CD4-positive, alpha-beta memory T cell (primary cell): ENCODE measurements at places on chromosomes 6 and 20. TPM values are rescaled to one million over a fixed set of nuclear protein-coding genes. Genes with fewer than 3 reads are reported as not detected.

- no peaks in the 10 kb centered on the region for H3K27me3 ChIP-seq
- DNase-seq: no peak
- H3K4me3 ChIP-seq: no peak overlapping the region
- no peaks in the 10 kb centered on the region for H3K4me1 ChIP-seq
Observed at GRCh38 chr6:38220069-38220723, 400.7 kb downstream of the ZFAND3 start.

GRCh38 chr20:62323980-62324906 lies 21.4 kb downstream of the ADRM1 start:
- DNase-seq: no peak
- H3K36me3 ChIP-seq: no peaks in the 10 kb centered on the region
- H3K4me1 ChIP-seq: no peaks in the 10 kb centered on the region
- no peak overlapping the region for H3K27ac ChIP-seq

DNA sequence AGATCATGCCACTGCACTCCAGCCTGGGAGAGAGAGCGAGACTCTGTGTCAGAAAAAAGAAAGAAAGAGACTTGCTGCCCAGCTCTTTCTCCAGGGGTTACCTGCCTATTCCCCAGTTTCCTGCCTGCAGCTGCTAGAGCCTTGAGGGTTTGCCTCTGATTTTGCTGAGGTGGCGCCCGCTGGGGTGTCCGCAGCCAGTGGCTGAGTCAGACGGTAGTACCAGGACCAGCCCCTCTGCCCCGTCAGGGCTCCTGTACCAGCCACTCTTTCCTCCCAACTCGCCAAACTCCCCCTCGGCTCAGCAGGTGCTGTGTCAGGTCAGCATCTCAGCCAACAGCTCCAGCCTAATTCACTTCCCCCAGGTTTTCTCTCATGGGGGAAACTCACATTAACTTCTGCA lies 7.4 kb upstream of the LSM14B start:
- H3K4me1 ChIP-seq: peaks cover 29% of the 10 kb centered on the region
- H3K36me3 ChIP-seq: no peaks in the 10 kb centered on the region
- no peak for DNase-seq
- H3K27me3 ChIP-seq: no peaks in the 10 kb centered on the region

GRCh38 chr20:32707691-32708581 lies 34.2 kb upstream of the C20orf203 start:
- no peak overlapping the region for H3K27ac ChIP-seq
- no peaks in the 10 kb centered on the region for H3K27me3 ChIP-seq
- no peaks in the 10 kb centered on the region for H3K4me1 ChIP-seq
- no peak overlapping the region for H3K4me3 ChIP-seq

DNA sequence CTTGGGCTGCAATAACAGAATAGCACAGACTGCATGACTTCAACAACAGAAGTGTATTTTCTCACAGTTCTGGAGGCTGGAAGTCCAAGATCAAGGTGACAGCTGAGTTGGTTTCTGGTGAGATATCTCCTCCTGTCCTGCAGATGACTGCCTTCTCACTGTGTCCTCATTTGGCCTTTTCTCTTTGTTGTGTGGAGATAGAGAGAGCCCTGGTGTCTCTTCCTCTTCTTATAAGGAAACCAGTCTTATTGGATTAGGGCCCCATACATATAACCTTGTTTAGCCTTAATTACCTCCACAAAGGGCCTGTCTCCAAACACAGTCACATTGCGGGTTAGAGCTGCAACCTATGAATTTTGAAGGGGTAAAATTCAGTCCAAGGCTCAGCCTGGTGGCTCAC lies 57.0 kb upstream of the BMP6 start:
- H3K27ac ChIP-seq: no peak overlapping the region
- H3K4me3 ChIP-seq: no peak overlapping the region
- no peak for DNase-seq
- no peaks in the 10 kb centered on the region for H3K36me3 ChIP-seq

- H3K27me3 ChIP-seq: no peaks in the 10 kb centered on the region
- H3K27ac ChIP-seq: no peak overlapping the region
- DNase-seq: no peak
- no peak overlapping the region for H3K4me3 ChIP-seq
- H3K4me1 ChIP-seq: no peaks in the 10 kb centered on the region
- H3K36me3 ChIP-seq: peaks cover 52% of the 10 kb centered on the region
Observed at GRCh38 chr20:32849577-32849976, 9.1 kb upstream of the EFCAB8 start.

DNA sequence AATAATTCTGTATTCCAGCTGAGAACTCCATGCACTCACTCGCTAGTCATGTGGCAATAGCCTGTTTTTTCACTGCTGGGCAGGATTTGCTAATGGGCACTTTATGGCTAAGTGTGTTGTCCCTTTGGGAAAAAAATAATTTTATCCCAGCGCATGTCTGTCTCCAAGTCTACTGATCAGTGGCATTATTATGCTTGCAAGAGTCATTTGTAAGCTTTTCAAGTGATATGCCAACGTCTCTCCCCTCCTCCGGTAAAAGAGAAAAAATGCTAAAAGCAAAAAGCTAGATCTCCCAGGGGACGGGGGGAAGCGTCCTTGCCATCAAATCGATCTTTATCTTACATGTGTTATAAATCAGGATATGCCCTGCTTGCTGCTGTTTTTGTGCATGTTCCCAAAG lies 407.7 kb downstream of the CDH26 start:
- no peaks in the 10 kb centered on the region for H3K36me3 ChIP-seq
- no peak overlapping the region for H3K4me3 ChIP-seq
- no peak overlapping the region for H3K27ac ChIP-seq

The MYB gene
- total RNA-seq: 4.7 TPM

GRCh38 chr6:75102301-75102700 lies 103.6 kb downstream of the COL12A1 start:
- DNase-seq: no peak
- no peak overlapping the region for H3K27ac ChIP-seq
- no peaks in the 10 kb centered on the region for H3K4me1 ChIP-seq
- H3K27me3 ChIP-seq: no peaks in the 10 kb centered on the region

The HLA-F gene
- 573 TPM for total RNA-seq

- H3K36me3 ChIP-seq: no peaks in the 10 kb centered on the region
- H3K4me3 ChIP-seq: no peak overlapping the region
- no peak for DNase-seq
- no peaks in the 10 kb centered on the region for H3K27me3 ChIP-seq
- peaks cover 52% of the 10 kb centered on the region for H3K4me1 ChIP-seq
Observed at GRCh38 chr6:37910998-37911397, 91.5 kb downstream of the ZFAND3 start.

DNA sequence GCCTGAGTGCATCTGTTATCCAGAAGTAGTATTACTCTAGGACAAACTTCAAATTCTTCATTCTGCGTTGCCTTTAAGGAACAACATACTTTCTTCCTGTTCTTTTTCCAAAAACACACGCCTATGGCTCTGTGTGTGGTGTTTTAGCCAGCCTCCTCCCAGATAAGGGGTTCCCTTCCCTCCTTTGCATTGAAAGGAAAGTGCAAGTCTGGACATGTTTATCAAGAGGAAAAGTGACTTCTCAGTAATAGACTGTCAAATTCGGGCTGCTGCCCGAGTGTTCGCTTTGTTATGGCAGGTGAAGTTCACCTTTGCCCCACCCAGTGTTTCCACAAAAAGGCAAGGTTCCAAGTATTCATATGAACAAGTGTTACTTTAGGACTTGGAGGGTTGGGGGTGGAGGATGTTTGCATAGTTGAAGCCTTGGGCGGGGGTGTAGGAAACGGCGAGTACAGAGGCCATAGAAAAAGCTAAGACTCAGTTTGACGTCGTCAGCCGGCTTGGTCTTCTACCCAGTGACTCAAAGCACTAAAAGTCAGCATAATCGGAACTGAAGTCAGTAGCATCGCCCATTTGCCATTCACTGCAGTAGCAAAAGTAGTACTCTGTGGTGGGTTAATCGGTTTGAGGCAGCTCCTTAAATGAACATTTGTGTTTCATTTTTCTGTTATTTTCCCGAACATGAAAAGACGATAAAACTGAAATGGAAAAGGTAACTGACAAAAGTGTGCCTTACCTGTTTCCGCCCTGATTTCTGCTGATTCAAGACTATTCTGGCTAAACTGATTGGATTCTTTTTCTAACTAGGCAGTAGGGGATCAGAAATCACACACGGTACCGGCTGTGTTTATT lies 12.5 kb downstream of the PRDM1 start:
- peak; percentile 83 for DNase-seq
- peaks cover 71% of the 10 kb centered on the region for H3K4me1 ChIP-seq
- peak overlapping the region; percentile 69 for H3K27ac ChIP-seq
- H3K36me3 ChIP-seq: peaks cover 4% of the 10 kb centered on the region
- peak overlapping the region; percentile 94 for H3K4me3 ChIP-seq

- no peak for DNase-seq
- no peak overlapping the region for H3K27ac ChIP-seq
- H3K27me3 ChIP-seq: peaks cover 10% of the 10 kb centered on the region
- H3K36me3 ChIP-seq: no peaks in the 10 kb centered on the region
- no peaks in the 10 kb centered on the region for H3K4me1 ChIP-seq
Observed at GRCh38 chr6:32081168-32081990, 27.8 kb downstream of the TNXB start.

The CALHM5 gene
- not detected for total RNA-seq

DNA sequence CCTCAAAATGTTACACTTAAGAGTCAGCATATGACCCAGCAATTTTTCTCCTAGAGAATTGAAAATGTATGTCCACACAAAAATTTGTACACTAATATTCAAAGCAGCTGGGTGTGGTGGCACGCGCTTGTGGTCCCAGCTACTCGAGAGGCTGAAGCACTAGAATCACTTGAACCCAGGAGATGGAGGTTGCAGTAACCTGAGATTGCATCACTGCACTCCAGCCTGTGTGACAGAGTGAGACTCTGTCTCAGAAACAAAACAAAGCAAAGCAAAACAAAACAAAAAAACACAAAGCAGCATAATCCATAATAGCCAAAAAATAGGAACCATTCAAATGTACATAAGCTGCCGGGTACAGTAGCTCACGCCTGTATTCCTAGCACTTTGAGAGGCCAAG lies 1.6 kb upstream of the RPF2 start:
- no peak overlapping the region for H3K27ac ChIP-seq
- H3K36me3 ChIP-seq: no peaks in the 10 kb centered on the region
- H3K27me3 ChIP-seq: no peaks in the 10 kb centered on the region
- no peak overlapping the region for H3K4me3 ChIP-seq
- no peak for DNase-seq

DNA sequence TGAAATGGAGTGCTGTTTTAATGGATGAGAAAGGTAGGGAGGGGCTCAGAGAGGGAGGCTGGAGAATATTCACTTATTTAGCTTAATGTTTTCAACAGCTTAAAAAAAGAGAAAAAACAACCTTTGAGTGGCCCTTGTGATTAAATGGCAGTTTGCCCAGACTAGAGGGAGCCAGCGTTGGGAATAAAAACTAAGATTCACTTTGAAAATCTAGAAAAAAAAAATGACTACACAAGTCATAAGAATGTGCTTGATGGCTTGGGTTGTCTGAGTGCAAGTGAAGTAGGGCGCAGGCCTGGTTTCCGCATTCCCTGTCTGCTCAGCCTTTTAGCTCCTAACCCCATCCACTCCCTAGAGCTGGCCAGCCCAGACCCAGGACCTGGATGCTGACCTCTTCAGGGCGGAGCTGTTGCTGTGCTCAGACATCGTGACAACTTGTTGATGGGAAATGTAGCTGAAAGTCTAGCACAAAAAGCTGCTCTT lies 28.9 kb downstream of the UTRN start:
- H3K4me1 ChIP-seq: no peaks in the 10 kb centered on the region
- no peak overlapping the region for H3K27ac ChIP-seq
- H3K27me3 ChIP-seq: no peaks in the 10 kb centered on the region
- no peak for DNase-seq
- no peaks in the 10 kb centered on the region for H3K36me3 ChIP-seq
- H3K4me3 ChIP-seq: no peak overlapping the region

DNA sequence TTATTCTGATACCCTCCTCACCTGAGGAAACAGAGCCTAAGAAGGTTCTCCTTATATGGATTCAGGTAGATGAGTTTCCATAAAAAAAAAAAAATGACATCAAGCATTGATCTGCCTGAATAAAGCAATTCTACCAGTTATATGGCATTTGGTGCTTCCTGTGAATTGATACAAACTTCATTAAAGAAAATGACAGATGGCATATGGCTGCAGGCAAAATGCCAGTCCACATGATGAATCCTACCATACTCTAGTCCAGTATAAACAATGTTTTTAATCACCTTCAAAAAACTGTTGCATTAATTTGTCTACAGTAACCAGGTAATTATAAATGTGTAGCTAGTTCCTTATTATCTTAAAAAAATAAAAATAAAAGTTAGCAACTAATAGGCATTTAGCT lies 559.2 kb upstream of the FLRT3 start:
- H3K4me3 ChIP-seq: no peak overlapping the region
- H3K27me3 ChIP-seq: no peaks in the 10 kb centered on the region
- H3K36me3 ChIP-seq: no peaks in the 10 kb centered on the region
- no peak for DNase-seq
- no peaks in the 10 kb centered on the region for H3K4me1 ChIP-seq
- no peak overlapping the region for H3K27ac ChIP-seq

DNA sequence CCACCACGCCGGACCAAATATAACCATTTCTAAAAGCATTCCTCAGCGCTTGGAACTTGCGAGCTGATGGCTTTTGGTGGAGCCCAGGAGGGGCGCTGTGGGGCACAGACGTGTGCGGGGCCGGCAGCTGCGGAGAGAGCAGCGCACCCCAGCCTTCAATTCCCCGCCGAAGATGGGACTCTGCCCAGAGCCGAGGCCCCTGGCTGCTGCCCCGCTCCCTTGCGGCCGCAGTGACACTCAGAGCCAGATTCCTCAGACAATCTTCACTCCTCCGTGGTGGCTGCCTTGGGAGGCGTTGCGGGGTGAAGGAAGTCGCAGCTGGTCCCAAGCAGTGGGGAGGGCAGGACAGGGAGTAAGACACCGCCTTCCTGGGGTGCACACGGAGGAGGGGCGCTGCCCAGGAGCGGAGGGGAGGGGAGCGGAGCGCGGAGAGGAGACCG lies 87.7 kb downstream of the TMEM242 start:
- no peak overlapping the region for H3K27ac ChIP-seq
- peak; percentile 68 for DNase-seq
- peaks cover 24% of the 10 kb centered on the region for H3K4me1 ChIP-seq

DNA sequence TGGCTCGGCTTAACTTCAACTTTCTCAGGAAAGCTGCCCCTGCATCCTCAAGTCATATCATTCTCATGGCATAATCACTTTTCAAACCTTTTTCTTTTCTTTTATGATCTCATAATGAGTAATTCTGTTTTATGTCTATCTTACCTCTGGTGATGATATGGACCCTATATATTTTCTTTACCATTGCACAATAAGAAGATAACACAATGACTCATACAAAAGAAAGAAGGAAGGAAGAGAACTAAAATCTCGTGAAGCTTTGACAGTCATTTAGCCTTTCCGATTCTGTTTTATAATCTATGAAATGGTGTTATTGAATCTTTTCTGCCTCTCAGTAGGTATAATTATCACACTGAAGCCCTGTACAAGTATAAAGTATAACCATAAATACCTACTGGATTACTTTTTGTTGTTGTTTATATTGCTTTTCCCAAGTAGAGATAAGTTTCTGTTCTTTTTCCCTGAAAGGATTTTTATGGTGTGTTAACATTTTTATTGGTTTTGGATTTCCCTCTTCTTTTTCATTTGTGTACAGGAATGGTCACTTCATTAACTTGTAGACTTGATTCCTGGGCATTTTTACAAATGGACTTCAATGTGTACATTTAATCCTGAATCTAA lies 300.9 kb downstream of the LAMA2 start:
- H3K4me1 ChIP-seq: no peaks in the 10 kb centered on the region
- H3K4me3 ChIP-seq: no peak overlapping the region
- H3K27me3 ChIP-seq: no peaks in the 10 kb centered on the region
- H3K27ac ChIP-seq: no peak overlapping the region
